ENCODE measurements at places on chromosomes 2 and 18.

DNA sequence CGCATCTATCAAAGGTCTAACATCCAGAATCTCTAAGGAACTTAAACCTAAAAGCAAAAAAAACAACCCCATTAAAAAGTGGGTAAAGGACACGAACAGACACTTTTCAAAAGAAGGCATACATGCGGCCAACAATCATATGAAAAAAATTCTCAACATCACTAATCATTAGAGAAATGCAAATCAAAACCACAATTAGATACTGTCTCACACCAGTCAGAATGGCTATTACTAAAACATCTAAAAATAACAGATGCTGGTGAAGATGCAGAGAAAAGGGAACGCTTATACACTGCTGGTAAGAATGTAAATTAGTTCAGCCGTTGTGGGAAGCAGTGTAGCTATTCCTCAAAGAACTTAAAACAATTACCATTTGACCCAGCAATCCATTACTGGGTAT lies 38.0 kb downstream of the PPP3R1 start:
- no peak for DNase-seq

- DNase-seq = no peak
Observed at GRCh38 chr2:213691351-213691750, 407.1 kb downstream of the SPAG16 start.

GRCh38 chr18:79766308-79766707 lies 31.4 kb upstream of the KCNG2 start:
- DNase-seq = no peak

DNA sequence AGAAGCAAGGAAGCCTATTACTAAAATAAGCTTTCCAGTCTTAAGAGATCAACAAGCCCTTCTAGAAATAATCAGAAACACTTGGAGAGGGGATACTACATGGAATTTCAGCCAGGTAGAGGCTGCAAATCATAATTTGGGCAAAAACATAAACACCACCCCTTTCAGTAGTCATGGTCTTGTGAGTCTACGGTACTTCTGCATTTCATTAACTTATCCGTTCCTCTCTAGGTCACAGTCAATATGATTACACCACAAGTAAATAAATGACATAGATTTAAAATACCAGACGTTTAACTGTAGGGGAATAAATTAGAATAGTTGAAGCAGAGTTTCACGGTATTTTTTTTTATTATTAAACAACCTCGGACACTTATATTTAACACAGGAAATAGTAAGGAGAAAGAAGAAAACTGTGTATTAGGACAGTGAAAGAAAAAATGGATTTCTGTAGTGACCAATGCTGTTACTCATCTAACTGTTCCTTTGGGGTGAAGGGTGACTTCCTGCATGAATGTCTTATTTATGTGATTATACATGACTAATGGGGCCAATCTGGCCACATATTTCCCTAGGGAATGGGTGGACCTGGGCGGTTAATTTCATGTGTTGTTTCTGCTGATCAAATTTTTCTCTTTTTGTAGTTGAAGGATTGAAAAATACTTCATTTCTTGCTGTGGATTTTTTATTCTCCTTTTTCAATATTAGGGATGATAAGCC lies 456.6 kb upstream of the UBE2E3 start:
- DNase-seq = no peak

DNA sequence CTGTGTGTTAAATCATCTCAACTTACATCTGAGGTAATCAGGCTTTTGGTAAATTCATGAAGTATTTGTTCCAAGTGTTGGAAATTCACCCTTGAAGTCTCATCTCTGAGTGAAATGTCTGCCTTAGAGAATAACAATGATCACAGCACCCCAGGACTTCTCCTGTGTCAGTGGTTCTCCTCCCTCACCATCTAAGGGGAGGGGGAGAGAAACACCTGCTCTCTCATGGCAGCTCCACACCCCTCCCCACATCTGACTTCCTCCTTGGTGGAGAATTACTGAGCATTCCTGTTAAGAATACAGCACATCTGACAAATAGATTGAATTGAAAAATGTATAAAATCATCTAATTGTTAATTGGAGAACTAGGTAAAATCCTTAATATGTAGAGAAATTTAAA lies 532.1 kb downstream of the RNF144A start:
- no peak for DNase-seq

DNA sequence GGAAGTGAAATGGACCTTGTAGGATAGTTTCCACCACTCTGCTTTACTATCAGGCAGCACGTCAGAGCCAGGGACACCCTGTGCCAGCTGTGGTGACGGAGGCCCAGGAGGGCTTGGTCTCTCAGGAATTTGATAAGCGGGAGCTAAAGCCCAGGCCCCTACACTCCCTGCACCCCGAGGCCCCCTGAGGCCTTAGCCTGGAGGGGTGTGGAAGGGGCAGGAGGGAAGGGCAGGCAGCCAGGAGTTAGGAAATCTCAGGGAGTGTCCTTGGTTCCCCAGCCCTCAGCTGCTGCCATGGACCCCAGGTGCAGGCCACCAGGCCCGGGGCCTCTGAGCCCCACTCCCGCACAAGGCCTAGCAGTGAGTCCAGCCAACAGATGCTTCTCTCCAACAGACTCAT lies 38.2 kb downstream of the PDIA6 start:
- no peak for DNase-seq
